ENCODE measurements at places on chromosomes 2 and 18.

- no peak for DNase-seq
Observed at GRCh38 chr18:37535968-37536367, 29.6 kb downstream of the CELF4 start.

DNA sequence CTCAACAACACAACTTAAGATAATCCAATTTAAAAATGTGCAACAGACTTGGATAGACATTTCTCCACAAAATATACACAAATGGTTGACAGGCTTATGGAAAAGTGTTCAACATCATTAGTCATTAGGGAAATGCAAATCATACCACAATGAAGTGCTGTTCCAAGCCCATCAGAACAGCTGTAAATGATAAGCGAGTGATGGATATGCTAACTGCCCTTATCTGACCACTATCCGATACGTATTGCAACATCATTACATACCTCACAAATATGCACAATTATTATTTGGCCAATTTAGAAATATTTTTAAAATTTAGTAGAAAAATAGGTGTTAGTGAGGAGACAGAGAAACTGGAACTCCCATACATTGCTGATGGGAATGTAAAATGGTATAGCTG, 62.2 kb downstream of the PPP4R1 start:
- no peak for DNase-seq

DNA sequence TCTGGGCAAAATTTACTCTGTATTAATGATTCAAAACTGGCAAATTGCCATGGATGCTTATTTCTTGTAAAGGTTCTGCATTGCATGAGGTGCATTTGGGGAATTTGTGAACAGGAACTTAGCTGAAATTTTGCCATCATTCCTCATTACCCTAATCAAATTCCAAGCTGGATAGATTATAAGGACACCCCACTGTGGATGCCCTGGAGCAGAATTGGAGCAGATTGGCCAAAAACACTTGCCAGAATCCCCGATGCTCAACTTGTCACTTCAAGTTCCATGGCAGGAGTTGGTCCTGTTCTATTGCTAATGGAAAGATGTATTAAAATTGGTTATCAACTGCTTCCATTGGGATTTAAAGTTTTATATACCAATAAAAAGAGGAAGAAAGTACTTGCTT, 237.9 kb downstream of the CCDC102B start:
- DNase-seq = no peak

GRCh38 chr2:204686406-204686805, 141.1 kb downstream of the PARD3B start:
- no peak for DNase-seq

DNA sequence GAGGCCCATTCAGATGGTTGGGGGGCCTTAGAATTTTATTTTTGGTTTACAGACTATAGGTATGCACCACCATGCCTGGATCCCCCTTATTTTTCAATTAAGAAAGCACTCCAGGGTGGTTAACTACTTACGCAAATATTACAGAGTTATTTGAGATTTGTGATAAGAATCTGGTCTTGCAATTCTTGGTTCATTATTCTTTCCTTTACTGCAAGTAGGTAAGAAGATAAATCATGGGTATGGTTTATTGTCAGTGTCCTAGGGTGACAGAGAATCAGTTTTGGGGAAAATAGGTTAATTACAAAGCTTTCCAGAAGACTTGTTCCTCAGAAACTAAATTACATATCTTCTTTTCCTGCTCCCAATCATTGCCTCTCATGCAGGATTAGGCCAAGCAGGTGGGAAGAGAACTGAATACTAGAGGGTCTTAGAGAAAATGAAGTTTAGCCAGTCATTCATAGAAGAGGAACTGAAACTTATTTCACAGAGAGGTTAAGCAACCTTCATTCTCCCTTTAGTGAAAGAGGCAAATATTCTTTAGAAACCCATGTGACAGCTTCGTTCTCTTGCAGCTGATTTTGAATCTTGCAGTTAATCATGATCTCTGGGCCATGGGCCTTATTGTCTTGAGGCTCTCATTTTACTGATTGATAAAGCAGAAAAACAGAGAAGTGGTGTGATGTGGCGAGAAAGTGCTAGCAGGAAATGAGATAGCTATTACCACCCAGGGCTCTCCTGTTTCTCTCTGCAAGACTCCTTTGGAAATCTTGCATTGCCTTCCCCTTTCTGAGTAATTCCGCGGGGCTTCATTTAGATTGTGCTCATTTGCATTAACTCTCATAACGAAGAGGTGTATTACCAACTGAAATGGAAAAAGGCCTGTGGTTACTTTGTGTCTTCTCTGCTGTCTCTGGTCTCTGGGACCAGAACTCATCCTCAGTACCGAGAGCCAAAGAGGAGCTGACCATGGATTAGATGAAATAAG, 44.8 kb upstream of the ARHGAP25 start:
- no peak for DNase-seq

- no peak for DNase-seq
Observed at GRCh38 chr2:219437690-219438206, 3.1 kb downstream of the SPEG start.

Measured in NCI-H510A treated with DMSO at 0.1 percent for 48 hours (cell line).